ENCODE measurements at places on chromosomes 16 and 17.
A peak's percentile ranks its signal among the peaks of the same experiment; 100 is the strongest.

DNA sequence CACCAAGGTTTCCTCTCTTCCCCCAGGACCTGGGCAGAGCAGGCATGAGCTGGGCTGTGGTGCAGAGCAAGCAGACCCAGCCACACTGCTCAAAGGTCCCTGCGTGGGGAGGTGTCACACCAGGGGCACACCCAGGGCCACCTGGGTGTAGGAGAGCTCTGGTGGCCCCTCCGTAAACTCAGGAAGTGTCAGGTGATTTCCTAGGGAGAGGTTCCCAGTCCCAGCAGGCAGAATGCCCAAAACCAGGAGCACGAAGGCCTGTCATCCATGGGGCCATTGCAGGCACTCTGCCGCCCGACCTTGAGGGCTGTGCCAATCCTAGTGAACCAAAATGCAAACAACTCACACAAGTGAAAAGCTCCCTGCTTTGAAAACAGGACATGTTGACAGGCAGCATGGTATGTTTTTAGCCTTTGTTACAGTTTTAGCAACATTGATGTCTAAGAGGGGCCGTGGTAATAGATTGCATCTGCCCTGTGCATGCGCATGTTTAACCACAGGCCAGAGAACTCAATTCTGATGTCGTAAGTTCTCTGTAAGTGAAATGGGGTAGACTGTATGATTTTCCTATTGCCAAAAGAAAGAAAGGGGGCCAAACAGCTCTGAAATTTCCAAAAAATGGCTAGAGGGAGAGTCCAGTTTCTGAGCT, 21.3 kb downstream of the CIBAR2 start:
- no peak for DNase-seq

GRCh38 chr16:29256501-29256981, 150.0 kb downstream of the NPIPB11 start:
- no peak for DNase-seq

GRCh38 chr16:82083710-82084353, 48.8 kb downstream of the HSD17B2 start:
- DNase-seq = no peak

DNA sequence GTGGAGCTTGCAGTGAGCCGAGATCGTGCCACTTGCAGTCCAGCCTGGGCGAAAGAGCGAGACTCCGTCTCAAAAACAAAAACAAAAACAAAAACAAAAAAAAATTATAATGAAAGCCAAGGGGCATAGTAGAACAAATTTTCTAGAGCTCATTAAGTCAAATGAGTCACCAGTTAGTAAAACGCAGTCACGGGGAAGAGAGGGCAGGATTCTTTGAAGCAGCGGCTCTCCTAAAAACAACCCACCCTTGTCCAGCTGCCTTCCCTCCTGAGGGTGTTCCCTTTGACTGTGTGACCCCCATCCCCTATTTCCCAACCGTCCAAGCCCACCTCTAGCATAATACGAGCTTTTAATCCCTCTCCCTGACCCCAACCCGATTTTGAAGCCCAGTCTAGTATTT, 44.1 kb upstream of the STH start:
- DNase-seq = no peak

GRCh38 chr17:81398176-81398831, 3.0 kb downstream of the BAHCC1 start:
- no peak for DNase-seq

DNA sequence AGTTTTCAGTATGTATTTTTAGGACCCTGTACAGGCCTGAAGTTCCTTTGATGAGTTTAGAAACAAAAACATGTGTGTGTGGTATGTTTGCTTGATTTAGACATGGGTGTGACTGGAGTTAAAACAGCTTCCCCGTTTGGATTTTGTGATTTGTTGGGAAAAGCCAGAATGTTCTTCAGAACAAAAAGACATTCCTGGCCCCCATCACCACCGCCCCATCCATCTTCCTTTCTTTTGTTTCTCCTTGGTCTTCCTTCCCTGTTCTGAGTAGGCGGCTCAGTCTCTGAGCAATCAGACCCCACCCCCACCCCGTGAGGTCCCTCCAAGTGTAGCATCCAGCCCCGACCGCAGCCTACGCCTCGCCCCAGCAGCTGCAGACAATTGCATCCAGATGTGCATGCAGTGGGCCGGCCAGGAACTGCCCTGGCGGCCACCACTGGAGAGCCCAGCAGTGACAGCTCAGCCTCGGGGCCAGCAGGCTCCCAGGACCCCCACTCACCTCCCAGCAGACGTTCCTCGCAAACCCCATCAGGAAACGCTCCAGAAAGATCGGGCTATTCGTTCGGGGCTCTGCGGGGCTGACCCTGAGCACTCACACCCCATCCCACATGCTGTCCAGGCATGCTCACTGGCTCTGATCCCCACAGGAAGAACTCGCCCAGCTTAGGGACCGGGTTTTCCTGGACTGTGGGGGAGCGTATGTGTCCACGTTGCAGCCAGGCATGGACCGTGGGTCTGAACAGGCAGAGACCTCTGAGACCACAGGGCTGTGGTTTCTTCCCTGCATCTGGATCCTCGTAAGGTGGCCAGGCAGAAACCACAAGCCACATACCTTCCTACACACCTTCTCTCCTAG, 99.8 kb upstream of the CDH5 start:
- no peak for DNase-seq

DNA sequence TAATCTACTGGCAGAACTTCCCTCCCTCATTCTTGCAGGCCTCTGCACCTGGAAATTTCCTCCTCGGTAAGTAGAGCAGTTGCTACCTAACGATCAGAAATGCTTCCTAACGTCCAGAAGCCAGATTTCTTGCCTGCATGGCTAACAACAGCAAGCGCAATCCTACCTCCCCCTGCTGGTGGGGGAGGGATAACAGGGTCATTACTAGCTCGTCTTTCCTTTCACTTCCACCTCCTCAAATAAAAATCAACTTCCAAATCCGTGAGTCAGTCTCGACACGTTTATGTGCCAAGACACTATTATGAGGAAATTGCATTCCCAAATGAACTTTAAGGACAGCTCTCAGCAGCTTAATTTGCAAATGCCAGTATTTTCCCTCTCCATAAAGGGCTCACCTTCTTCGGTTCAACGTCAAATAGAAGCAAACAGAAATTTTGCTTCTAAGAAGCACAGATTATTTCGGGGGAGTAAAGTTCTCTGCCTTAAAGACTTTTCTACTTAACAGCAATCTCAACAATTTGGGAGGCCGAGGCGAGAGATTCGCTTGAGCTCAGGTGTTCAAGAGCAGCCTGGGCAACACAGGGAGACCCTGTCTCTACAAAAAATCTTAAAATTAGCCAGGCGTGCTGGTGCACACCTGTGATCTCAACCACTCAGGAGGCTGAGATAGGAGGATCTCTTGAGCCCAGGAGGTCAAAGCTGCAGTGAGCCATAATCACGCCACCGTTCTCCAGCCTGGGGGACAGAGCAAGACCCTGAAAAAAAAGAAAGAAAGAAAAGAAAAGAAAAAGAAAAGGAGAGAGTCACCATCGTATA, 188.6 kb upstream of the PSMD7 start:
- DNase-seq = peak; percentile 8
